Heart right ventricle (tissue), 16 donors: ENCODE measurements at places on chromosomes 5 and 9.

- peak; percentile 19 for DNase-seq
These were observed 515.8 kb downstream of the KDM4C start for GRCh38 chr9:7273575-7273974.

GRCh38 chr5:119582987-119583386 is 46.4 kb upstream of the FAM170A start:
- no peak for DNase-seq

DNA sequence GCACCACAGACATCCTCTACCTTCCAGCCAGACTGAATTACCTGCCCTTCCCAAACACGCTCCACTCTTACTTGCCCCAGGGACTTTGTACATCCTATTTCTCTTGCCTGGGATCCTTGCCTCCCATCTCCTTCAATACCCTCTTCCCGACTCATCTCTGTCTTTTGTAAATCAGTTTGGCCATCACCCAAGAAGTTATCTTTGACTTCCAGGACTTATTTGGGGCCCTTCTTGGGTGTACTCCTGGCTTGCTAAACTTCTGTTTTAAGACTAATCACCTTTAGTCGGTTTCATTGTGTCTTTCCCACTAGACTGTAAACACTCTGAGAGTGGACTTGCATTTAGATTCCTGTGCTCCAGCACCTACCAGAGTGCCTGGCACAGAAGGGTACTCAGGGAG is 545.6 kb downstream of the ACTL7B start:
- no peak for DNase-seq

DNA sequence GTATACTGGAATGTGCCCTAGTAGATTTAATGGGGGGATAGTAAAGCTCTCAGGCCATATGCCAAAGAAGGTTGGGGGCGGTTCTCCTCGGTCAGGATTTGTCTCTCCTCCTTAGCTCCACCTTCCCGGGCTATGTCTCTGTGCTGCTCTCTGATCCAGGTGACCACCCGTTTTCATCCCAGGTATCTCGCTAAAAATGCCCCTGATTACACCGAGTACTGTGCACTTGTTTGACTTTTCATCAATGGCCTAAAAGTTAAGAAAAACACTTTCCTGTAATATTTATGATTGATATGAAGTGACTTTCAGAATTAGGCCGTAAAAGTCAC is 724 bp downstream of the NDUFS6 start:
- no peak for DNase-seq

GRCh38 chr9:32278991-32279390 is 105.5 kb upstream of the ACO1 start:
- no peak for DNase-seq

GRCh38 chr5:161548487-161549094 is 2.1 kb upstream of the GABRB2 start:
- DNase-seq = no peak

DNA sequence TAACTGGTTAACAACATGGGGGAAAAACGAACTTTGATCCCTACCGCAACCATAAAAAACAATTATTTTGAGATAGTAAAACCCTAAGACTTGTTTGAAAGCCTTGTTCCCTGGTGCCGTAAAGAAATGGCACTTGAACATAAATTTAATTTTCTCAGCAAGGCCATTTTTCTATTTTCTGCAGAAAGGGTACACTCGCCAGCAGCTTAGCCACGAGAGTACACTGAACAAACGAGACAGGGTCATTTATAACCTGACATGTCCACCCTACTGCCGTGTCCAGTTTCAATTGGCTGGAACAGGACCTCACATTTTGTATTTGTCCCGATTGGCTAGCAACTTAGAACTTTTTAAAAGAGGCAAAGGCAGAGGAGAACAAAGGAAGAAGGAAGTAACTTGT is 26.8 kb downstream of the FBXW11 start:
- no peak for DNase-seq

DNA sequence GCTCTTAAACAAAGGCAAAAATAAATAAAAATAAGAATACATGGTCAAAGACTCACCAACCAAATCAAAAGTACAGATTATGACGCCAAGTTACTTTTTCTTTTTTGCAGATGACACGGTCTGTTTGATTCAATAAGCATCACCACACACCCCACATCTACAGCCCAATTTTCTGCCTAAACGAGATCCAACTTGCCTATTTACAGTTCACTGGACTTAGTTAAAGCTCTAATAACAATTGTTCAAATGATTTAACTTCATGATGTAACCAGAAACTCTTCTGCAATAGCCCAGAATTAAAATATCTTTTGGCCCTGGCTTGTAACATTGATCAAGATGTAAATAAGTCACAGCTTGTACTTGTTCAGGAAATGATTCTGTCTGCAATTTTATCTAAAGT is 590.3 kb upstream of the C9orf72 start:
- DNase-seq = no peak

DNA sequence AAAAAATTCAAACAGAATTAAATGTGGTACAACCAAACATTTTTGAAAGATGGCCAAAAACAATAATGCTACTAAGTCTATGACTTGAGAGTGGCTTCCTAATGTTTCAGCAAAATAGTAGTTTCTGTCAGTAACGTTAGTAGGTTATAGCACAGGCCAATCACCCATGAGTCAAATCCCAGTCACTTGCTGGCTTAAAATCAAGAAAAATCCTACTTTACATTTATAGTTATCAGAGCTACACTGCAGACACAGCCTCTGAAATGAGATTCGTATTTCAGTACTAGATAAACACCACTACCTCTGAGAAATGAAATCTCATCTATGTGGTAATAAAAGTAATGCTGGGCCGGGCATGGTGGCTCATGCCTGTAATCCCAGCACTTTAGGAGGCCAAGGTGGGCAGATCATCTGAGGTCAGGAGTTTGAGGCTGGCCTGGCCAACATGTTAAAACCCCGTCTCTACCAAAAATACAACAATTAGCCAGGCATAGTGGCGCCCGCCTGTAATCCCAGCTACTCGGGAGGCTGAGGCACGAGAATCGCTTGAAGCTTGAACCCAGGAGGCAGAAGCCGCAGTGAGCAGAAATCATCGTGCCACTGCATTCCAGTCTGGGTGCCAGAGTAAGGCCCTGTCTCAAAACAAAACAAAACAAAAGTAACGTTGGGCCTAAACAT is 6.1 kb downstream of the ZDHHC21 start:
- no peak for DNase-seq

- DNase-seq = no peak
These were observed 92.0 kb downstream of the AMBP start for GRCh38 chr9:113985968-113986585.

DNA sequence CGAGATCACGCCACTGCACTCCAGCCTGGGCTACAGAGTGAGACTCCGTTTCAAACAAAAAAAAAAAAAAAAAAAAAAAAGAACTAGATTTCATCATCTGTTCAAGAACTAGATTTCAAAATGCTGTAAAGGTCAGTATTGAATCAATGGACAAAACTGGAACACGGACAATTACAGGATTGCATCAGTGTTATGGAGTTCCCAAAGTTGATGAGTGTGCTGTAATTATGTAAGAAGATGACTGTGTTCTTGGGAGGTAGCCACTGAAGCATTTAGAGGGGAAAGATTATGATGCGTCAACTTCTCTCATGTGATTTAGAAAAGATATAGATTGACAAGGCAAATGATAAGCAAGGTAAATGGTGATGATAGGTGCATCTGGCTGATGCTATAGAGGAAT is 6.5 kb downstream of the FAM240B start:
- no peak for DNase-seq

DNA sequence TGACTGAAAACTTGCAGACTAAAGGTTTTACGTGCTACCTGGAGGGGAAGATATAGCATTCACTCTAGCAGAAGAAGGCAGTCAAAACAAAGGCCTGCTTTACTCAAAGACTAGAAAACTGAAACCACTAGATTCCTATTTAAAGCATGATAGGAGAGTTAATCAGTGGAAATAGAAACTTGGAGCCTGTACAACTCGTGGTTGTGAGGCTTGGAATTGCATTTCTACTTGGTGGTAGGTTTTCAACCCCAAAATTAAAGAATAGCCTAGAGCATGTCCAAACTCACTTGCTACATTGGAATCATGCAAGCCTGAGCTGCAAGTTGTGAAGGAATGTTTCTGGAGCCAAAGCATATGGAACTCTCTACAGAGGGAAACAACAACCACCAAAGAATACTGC is 1526.4 kb upstream of the NUDT12 start:
- DNase-seq = no peak

GRCh38 chr5:37208883-37209797 is 40.0 kb downstream of the CPLANE1 start:
- DNase-seq = peak; percentile 51

GRCh38 chr5:137129886-137130680 is 369.0 kb downstream of the SPOCK1 start:
- no peak for DNase-seq

- peak; percentile 52 for DNase-seq
These were observed 59.1 kb downstream of the ABCA1 start for GRCh38 chr9:104868687-104869404.

DNA sequence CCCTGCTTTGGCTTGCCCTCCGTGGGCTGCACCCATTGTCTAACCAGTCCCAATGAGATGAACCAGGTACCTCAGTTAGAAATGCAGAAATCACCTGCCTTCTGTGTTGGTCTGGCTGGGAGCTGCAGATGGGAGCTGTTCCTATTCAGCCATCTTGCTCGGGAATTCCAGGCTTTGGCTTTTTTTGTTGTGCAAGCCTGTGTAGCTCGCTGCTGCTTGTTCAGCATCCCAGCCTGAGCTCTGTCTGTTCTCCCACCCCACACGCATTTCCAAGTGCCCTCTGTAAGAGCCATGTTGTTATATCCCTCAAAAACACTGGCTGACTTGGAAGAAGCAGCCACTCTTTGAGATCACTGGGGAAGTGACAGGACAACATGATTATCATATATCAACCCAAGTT is 101.6 kb upstream of the DPYSL3 start:
- DNase-seq = no peak

GRCh38 chr5:153718713-153719112 is 228.2 kb downstream of the GRIA1 start:
- DNase-seq = no peak

DNA sequence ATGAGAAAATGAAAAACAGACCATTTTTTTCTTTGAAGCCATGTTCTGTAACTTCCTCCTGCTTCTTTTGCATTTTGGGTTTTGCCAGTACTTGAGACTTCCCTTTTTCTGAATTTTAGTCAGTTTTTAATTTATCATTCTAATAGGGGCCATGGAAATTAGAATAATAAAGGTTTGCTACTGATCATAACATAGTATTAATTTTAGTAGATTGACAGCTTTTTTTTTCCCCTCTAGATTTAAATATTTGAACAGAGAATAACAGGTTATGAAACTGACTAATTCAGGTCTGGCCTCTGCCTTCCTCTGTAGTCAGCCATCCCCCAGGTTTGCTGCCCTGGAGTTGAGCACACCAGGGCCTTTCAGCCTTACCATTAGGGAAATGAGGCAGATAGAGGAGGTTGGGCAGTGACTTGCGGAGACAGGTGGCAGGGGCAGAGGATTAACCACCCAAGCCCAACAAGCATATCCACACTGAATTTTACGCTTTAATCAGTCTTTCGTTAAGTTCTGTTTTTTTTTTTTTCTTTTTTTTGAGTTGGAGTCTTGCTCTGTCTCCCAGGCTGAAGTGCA is 80.1 kb upstream of the TNFAIP8 start:
- DNase-seq = no peak

DNA sequence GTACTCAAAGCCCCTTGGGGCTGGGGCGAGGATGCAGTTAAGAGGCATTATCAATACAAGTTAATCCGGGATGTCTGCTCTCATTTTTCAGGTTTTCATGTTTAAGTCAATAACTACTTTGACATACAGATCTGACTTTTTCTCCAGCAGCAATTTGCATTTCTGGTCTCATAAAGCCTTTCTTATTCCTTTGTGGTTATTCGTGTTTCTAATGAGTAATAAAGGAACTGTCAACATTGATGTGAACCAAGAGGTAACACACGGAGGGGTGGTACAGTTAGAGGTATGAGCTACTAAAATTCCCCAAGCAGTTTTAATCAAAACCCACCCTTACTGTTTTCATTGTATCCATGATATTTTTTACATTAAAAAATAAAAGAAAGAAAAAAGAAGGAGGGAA is 138.0 kb upstream of the NFIB start:
- DNase-seq = no peak

- DNase-seq = no peak
These were observed 5.0 kb upstream of the IRX4 start for GRCh38 chr5:1887588-1888360.
